ENCODE measurements at places on chromosomes 13 and 19.

DNA sequence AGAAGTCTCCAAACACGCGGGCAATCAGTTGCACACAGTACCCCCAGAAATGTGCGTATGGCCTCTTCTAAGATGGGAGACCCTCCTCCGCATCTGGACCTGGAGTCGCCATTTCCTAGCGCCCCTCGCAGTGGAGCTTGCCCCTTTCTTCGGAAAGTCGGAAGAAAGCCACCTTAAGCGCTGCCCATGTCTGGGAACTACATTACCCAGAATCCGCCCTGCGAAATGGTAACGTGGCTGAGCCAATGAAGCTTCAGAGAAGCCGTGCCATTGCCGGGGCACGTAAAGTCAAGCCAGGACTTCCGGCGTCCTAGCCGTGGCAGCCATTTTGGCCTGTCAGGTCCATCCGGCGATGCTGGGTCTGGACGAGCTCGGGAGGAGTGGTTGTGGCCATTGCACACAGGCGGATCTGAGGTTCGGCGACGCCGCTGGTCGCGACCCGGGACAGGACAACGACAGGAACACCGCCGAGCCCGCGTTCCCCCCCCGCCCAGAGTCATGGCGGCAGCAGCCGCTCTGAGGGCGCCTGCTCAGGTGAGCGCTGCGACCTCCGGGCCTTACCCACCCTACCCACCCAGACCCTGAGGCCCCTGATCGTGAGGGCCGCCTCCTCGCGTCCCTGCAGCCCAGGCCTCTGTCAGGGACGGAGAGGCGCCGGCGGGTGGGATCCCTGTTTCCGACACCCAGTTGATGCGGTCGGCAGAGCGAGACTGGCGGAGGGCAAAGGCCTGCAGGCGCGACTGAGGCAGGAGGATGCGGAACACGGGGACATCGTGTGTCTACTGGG is at the start of gene ZNF586:
TSS of gene ZNF586 (plus strand) at position 332 of the 787 bp plus-strand sequence. CDS start at position 499, 167 bp downstream.
- DNase-seq = no peak

DNA sequence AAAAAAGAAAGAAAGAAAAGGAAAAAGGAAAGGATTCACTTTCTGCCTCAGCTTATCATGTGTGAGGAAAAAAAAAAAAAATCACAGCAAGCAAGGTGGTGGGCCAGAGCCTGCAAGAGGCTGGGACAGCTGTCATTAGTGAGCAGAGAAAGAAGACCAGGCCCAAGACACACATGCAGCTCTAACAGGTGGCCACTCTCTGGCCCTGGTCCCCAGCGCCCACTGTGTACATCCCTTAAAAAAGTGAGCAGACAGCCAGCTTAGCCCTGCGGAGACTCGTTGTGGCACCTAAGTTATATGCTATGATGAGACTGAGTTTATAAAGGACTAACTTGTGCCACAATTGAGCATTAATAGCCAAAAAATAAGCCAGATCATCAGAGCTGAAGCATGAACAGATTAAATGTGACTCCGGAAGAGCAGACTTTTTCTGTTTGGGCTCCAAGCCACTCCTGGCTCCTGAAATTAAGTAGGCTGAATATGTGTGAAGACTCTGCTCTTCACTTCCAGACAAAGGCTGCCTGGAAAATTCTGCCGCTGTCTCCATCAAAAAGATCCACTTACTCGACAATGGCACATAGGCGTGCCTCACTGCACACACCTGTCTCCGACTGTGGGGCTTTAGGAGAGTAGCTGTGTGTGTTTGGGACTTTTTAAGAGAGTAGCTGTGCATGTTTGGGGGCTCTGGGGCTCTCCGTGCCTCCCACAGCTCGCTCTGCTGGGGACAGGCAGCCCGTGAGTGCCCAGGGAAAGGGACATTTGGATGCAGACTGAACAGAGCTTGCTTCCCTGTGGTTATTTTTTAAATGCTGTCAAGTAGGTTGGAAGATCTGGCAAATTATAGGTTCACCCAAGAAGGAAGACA is 55.0 kb downstream of the LATS2 start:
- DNase-seq = no peak

GRCh38 chr19:41940731-41941409 is 12.6 kb upstream of the ERFL start:
- DNase-seq = no peak

GRCh38 chr19:49421039-49421877 is 2.0 kb downstream of the PTH2 start:
- DNase-seq = peak; percentile 89

DNA sequence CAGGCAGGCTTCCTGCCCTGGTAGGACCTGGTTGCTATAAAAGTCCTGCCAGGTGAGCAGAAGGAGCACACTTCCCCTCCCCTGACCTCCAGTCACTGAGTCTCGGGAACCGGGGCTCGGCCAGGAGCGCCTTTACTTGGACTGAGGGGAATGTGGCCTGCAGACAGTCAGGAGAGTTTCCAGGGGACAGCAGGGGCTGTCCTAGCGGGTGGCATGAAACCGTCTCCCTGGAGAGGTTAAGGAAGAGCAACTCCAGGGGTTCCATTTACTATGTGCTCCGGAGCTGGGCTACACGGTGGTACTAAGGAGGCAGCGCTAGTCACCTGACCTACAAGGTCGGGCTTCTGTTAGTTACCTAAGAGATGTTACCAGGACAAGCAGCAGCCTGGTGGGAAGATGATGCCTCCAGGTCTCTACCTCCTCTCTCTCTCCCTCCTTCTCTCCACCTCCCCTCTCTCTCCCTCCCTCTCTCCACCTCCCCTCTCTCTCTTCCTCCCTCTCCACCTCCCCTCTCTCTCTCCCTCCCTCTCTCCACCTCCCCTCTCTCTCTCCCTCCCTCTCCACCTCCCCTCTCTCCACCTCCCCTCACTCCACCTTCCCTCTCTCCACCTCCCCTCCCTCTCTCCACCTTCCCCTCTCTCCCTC is 4.1 kb upstream of the CNOT3 start:
- peak; percentile 78 for DNase-seq

- no peak for DNase-seq
Observed at GRCh38 chr13:94664889-94665288, 47.5 kb downstream of the SOX21 start.

DNA sequence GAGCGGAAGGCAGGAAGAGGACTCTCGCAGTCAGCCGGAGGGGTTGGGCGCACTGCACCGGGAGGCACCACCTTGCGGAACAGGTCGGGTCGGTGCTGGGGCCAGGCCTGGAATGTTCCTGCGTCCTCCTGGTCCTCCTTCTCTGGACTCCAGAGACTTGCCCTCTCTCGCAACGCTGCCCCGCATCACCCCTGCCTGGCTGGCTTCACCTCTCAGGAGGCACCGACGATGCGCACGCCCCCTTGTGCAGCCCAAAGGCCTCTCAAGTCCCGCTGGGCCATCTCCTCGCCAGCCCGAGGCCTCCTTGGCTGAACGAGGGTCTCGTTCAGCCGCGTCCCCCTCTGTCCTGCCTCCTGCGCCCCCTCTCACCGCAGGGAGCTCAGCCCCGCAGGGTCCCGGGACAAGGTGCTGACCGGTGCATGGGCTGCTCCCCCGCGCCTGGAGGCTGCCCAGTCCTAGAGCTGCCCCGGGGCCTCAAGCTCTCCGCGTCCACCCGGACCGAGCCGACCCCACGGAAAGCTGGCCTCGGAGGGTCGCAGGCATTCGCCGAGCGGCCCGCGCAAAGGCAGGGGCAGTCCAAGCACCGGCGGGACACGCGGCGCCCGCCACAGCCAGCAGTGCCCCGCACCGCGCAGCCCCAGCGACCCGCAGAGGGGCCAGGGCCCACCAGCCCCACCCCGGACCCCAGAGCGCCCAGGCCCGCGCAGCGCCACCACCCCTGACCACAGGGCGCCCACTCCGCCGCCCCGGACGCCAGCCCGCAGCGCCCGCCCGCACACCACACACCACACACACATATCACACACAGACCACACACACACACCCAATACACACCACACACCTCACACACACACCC is 133.8 kb downstream of the CRYL1 start:
- DNase-seq = no peak

DNA sequence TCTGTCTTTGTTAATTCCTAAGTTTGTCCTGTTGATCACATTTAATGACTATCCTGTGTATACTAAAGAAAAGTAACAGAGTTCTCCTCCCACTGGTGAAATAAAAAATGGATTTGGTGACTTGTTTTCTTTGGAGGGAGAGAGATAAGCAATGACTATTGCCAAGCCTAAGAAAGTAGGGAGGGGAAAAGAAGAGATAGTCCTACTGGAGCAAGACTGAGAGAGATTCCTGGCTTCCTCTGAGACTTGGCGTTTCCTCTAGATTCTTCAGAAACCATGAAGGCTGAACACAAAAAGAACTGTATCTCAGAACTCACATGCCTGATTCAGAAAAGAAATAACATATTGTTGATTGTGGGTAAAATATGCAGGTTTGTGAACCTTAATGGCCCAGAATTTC is 406.5 kb downstream of the FOXO1 start:
- DNase-seq = no peak

DNA sequence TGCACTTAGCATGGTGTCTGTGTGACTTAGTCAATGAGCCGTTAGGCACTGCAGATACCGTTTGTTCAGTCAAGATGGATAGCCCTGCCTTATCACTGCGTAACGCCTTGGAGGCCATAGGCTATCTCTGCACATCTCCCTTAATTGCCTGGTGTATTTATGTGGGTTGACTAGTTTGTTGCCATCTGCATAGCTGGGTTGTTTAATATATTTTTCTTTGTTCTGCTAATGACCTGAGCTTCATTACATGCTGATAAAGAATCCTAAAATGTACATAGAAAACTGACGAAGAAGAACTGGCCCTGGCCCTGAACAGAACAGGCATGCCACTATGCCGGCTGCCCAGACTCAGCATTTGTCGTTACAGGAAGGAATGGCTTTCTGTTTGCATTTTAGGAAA is 297.8 kb downstream of the SHISA2 start:
- DNase-seq = no peak

GRCh38 chr19:6032381-6032780 is 54.4 kb upstream of the RANBP3 start:
- DNase-seq = no peak

GRCh38 chr13:29857085-29857484 is 6.7 kb upstream of the UBL3 start:
- DNase-seq = no peak

DNA sequence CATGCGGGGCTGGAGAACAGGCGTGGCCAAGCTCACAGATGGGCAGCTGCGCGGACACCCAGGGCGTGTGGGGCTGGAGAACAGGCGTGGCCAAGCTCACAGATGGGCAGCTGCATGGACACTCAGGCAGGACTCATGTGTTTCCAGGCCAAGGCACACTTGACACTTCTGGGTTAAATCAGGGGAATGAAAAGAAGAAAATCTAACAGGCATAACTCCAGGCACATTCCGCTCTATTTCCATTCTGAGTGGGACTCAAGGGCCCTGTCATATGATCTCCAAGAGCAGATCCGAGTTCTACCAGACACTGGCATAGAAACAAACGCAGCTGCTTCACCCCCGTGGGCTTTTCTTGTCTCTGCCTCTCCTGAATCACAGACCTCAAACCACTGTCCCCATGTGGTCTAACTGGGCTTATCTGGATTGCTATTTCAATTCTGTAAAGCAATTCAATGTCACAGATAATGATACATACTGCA is 17.4 kb upstream of the C13orf46 start:
- DNase-seq = no peak

GRCh38 chr19:13029893-13030292 is 34.6 kb downstream of the NFIX start:
- DNase-seq = no peak

DNA sequence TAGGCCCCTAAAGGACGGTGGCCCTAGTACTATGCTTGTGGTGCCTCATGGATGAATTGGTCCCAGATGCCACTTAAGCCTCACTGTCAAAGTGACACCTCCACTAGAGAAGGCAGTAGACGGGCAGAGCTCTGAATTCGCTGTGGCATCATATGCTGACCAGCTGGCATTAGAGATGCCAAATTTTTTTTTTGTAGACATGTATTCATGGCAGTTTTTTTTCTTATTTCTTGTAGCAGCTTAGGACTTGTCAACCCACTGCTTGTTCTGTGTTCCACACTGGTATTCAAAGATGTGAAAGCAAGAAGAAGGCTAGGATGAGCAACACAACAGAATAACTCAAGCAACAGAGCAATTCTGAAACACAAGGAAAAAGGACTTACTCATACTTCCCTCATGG is 212.5 kb downstream of the DLEU7 start:
- no peak for DNase-seq

DNA sequence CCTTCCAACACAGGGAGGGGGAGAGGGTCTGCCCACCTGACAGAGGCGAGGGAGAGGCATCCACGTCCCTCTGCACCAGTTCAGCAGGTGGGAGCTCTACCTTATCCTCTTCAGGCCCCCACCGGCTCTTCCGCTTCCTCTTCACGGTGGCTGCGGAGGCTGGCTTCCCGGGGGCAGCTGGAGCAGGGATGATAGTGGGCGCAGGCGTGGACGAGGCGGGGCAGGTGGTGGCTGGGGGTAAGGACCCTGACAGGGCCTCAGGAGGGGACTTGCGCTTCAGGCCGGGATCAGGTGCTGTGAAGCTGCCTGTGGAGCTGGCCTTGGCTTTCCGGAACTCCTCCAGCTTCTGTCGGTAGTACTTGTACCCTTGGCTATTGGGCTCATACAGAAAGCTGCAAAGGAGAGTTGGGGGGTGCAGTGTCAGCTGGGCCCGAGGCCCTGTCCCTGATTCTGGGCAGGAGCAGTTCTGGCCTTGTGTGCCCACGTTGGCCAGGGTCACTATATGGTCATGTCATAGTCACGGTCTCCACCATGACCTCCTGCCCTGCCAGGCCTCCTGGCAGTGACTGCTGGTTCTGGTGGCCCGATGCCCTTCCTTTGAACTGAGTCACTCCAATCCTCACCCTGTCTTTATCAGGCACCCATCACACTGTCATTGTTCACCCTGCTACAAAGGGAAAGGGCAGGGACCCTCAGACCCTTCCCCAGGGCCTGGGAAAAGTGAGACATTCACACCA is 23.2 kb downstream of the SUGP1 start:
- no peak for DNase-seq

DNA sequence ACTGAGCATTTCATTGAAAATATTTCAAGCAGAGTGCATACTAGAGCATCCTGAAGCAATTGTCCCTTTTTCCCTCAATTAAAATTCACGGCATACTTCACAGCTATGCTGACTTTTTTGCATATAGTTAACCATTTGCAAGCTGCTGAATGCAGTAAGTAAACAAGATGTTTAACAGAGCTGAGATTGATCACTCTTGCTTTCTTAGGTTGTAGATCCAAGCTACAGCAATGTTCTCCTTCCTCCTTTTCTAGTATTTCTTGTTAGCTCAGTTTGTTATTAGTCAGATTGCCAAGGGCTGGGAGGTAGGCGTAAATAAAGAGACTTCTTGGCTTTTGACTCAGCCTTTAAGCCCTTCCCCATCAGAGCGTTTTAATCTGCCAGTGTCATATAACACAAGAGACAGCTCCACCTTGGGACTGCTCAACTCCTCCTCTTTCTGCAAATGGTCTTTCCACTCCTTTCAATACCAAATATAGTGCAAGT is at the start of gene SLITRK6:
TSS of gene SLITRK6 (minus strand) at position 323 of the 486 bp plus-strand sequence. CDS start 2,911 bp downstream, outside the sequence.
- DNase-seq = peak; percentile 22

GRCh38 chr13:110471156-110471832 is 90.2 kb downstream of the RAB20 start:
- DNase-seq = no peak

All from NCI-H1436 treated with DMSO at 0.1 percent for 48 hours (cell line).